ENCODE measurements at places on chromosomes 6 and 20. TPM values are rescaled to one million over a fixed set of nuclear protein-coding genes. Genes with fewer than 3 reads are reported as not detected.

DNA sequence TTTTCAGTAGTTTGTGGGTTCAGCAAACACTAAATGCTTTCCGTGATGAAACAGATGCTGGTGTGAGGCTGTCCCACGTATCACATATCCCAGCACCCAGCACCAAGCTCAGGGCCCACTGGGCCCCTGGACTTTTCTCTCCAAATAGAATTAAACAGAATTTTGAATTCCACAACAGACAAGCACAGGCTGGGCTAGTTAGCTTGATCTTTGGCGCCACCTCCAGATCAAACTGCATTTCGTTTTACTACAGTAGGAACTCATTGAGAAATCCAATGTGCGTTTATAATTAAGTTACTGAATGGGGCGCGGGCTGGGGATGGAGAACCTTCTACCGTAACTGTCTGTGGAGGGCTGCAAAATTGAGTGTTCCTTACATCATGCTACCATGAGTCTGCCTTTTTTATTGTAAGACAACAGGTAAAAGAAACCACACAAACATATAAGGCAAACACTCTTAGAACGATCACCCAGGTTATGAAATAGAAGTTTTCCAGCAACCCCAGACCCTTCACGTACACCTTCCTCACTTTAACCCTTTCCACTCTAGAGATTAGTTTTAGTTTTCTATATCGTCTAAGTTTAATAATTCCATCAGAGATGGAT, 107.8 kb downstream of the ZFP64 start:
- H3K36me3 ChIP-seq = peaks cover 42% of the 10 kb centered on the region
- no peak overlapping the region for H3K27ac ChIP-seq
- DNase-seq = no peak

GRCh38 chr6:11712760-11713159, 65.8 kb downstream of the ADTRP start:
- H3K36me3 ChIP-seq = no peaks in the 10 kb centered on the region
- H3K27ac ChIP-seq = no peak overlapping the region
- peaks cover 32% of the 10 kb centered on the region for H3K4me1 ChIP-seq
- no peak overlapping the region for H3K4me3 ChIP-seq
- no peaks in the 10 kb centered on the region for H3K27me3 ChIP-seq
- no peak for DNase-seq

The OTOR gene
- total RNA-seq = not detected

The C4A gene
- 12.3 TPM for total RNA-seq

DNA sequence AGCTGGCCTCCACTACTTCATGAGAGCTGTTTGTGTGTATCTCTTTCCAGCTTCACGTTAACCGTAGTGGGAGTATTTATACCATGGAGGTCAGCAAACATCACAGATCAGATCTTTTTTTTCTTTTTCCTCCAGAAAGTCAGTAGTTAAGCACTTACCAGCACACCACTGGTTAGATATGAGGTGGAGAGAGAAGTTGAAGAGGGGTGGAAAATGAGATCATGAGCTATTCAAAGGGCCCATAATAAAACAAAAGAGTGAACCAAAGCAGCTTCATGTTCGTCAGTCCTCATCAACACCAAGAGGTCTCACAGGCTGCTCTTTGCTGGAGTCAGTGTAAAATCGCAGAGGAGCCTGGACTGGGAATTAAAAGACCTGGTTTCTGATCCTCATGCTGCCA, 125.1 kb upstream of the SGK1 start:
- no peak for DNase-seq
- H3K4me3 ChIP-seq = no peak overlapping the region
- H3K4me1 ChIP-seq = peaks cover 9% of the 10 kb centered on the region
- H3K36me3 ChIP-seq = no peaks in the 10 kb centered on the region
- no peak overlapping the region for H3K27ac ChIP-seq

The STMN3 gene
- 34.1 TPM for total RNA-seq

DNA sequence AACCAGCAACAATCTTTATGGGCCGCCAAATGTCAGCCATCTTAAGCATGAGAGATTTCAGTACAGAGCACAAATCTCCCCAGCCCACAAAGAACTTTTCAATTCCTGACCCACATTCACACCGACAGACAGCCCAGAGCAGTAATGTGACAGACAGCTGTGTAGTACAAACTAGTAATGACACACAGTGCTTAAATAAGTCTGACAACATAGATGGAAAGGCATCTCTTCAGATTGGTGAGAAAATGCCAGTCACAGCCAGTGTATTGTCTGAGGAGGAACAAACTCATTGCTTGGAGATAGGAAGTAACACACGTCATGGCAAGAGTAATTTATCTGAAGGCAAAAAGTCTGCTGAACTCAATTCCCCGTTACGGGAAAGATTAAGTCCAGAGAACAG, 36.0 kb downstream of the KIZ start:
- no peaks in the 10 kb centered on the region for H3K4me1 ChIP-seq
- no peak overlapping the region for H3K27ac ChIP-seq
- H3K27me3 ChIP-seq = no peaks in the 10 kb centered on the region
- H3K4me3 ChIP-seq = no peak overlapping the region
- peaks cover 11% of the 10 kb centered on the region for H3K36me3 ChIP-seq

GRCh38 chr20:52118696-52119095, 72.9 kb downstream of the ZFP64 start:
- no peaks in the 10 kb centered on the region for H3K4me1 ChIP-seq
- no peaks in the 10 kb centered on the region for H3K27me3 ChIP-seq
- H3K36me3 ChIP-seq = peaks cover 23% of the 10 kb centered on the region
- no peak for DNase-seq
- no peak overlapping the region for H3K4me3 ChIP-seq

The GGTLC1 gene
- not detected for total RNA-seq

DNA sequence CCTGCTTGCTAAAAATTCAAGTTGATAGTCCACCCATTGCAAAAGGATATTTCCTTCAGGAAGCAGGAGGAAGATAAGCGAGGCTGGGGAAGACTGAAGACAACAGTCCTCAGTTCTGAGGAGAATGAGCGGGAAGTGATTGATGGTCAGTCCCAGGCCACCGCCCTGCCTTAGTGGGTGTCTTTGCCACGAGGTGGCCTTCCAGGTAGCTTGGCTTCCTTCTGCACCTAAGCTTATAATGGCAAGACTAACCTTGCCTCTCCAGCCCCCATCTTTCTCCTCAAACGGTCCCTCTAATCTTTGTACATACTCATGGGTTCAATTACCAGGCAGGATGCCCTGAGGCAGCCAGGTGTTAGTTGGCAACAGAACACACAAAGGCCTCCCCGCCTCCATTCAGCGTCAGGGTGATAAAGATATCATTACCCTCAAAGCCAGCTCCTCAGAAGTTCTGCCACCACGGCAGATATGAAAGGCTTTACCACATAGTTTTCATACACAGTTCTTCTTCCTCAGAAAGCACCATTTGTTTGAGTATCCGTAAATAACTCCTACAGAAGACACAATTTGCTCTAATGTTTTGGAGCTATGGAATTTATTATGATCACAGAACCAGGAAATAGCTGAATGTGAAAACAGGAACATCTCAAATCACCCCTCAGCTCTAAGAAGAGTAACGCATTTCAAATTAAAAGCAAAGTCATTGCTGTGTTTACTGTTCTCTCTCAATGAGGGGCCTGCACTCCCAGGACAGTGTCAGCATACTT, 249.4 kb downstream of the ATXN1 start:
- H3K4me3 ChIP-seq = no peak overlapping the region
- H3K36me3 ChIP-seq = no peaks in the 10 kb centered on the region
- H3K27ac ChIP-seq = peak overlapping the region; percentile 59
- no peak for DNase-seq
- peaks cover 36% of the 10 kb centered on the region for H3K4me1 ChIP-seq

GRCh38 chr6:18784794-18785193, 397.6 kb downstream of the RNF144B start:
- no peak for DNase-seq
- no peak overlapping the region for H3K27ac ChIP-seq
- H3K4me1 ChIP-seq = no peaks in the 10 kb centered on the region
- peaks cover 15% of the 10 kb centered on the region for H3K27me3 ChIP-seq
- H3K4me3 ChIP-seq = no peak overlapping the region
- no peaks in the 10 kb centered on the region for H3K36me3 ChIP-seq

- peaks cover 7% of the 10 kb centered on the region for H3K4me1 ChIP-seq
- no peak for DNase-seq
- no peaks in the 10 kb centered on the region for H3K27me3 ChIP-seq
- no peak overlapping the region for H3K4me3 ChIP-seq
- H3K36me3 ChIP-seq = peaks cover 43% of the 10 kb centered on the region
Observed at GRCh38 chr6:30641048-30641447, 5.9 kb upstream of the C6orf136 start.

DNA sequence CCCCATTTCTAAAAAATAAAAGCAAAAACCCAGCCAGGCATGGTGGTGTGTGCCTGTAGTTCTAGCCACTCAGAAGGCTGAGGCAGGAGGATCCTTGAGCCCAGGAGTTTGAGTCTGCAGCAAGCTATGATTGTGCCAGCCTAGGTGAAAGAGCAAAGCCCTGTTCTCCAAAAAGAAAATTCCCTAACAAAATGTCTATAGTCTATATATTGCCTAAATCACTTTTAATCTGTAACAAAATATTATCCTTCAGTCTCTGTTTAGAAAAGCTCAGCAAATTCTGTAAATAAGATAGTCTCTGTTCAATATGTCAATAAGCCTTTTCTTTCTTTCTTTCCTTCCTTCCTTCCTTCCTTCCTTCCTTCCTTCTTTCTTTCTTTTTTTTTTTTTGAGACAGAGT, 75.8 kb upstream of the ZFP64 start:
- H3K27ac ChIP-seq = no peak overlapping the region
- no peak overlapping the region for H3K4me3 ChIP-seq
- DNase-seq = no peak
- peaks cover 34% of the 10 kb centered on the region for H3K27me3 ChIP-seq
- peaks cover 26% of the 10 kb centered on the region for H3K4me1 ChIP-seq

GRCh38 chr6:140264431-140264830, 890.0 kb upstream of the CITED2 start:
- no peak overlapping the region for H3K27ac ChIP-seq
- no peaks in the 10 kb centered on the region for H3K4me1 ChIP-seq
- no peak for DNase-seq
- H3K36me3 ChIP-seq = peaks cover 3% of the 10 kb centered on the region
- H3K27me3 ChIP-seq = no peaks in the 10 kb centered on the region

DNA sequence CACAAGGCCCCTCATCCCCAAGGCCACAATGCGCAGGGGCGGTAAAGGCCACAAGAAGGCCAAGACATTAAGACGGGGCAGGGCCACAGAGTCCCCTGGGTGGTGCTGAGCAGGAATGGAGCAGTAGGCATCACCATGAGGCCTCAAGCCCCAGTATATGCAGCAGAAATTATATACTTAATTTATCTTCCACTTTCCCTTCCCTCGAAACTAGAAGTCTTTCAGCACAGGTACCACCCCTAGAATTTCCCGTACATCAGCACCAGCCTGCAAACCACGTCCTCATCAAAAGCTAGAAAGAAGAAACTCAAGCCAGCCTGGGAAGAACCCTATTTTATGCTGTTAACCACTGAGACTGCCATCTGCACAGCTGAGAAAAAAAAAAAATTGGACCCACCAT, 89.4 kb downstream of the PLG start:
- H3K36me3 ChIP-seq = no peaks in the 10 kb centered on the region
- no peak overlapping the region for H3K27ac ChIP-seq
- H3K4me1 ChIP-seq = peaks cover 18% of the 10 kb centered on the region
- no peak overlapping the region for H3K4me3 ChIP-seq
- no peaks in the 10 kb centered on the region for H3K27me3 ChIP-seq
- no peak for DNase-seq

GRCh38 chr6:63530182-63530581, 42.1 kb upstream of the LOC128125822 start:
- DNase-seq = no peak
- no peak overlapping the region for H3K27ac ChIP-seq
- no peaks in the 10 kb centered on the region for H3K36me3 ChIP-seq
- no peaks in the 10 kb centered on the region for H3K27me3 ChIP-seq
- no peak overlapping the region for H3K4me3 ChIP-seq

GRCh38 chr20:5153612-5154542, 27.1 kb downstream of the CDS2 start:
- DNase-seq = no peak
- no peaks in the 10 kb centered on the region for H3K36me3 ChIP-seq
- H3K4me1 ChIP-seq = peaks cover 26% of the 10 kb centered on the region
- no peak overlapping the region for H3K4me3 ChIP-seq
- H3K27ac ChIP-seq = peak overlapping the region; percentile 31

The SS18L1 gene
- 26.2 TPM for total RNA-seq

- peaks cover 31% of the 10 kb centered on the region for H3K4me1 ChIP-seq
- peaks cover 8% of the 10 kb centered on the region for H3K36me3 ChIP-seq
- H3K27ac ChIP-seq = no peak overlapping the region
- DNase-seq = no peak
- no peaks in the 10 kb centered on the region for H3K27me3 ChIP-seq
Observed at GRCh38 chr6:37919417-37920157, 100.1 kb downstream of the ZFAND3 start.

The VIP gene
- total RNA-seq = not detected

DNA sequence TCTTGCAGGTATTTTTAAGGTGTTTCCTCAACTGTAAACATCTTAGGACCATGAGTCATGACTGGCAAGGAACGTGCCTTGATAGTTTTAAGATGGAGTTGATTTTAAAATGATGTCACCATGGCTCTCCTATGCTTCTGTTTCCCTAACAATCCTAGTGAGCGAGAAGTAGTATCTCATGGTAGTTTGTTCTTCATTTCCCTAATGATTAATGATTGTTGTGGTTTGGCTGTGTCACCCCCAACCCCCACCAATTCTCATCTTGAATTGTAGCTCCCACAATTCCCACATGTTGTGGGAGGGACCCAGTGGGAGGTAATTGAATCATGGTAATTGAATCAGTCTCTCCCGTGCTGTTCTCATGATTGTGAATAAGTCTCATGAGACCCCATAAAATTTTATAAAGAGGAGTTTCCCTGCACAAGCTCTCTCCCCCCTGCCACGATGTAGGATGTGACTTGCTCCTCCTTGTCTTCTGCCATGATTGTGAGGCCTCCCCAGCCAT, 16.8 kb upstream of the BNIP5 start:
- no peak overlapping the region for H3K4me3 ChIP-seq
- H3K36me3 ChIP-seq = no peaks in the 10 kb centered on the region
- no peak overlapping the region for H3K27ac ChIP-seq
- H3K4me1 ChIP-seq = peaks cover 27% of the 10 kb centered on the region

- H3K4me3 ChIP-seq = no peak overlapping the region
- H3K36me3 ChIP-seq = no peaks in the 10 kb centered on the region
- DNase-seq = no peak
- H3K4me1 ChIP-seq = no peaks in the 10 kb centered on the region
- no peaks in the 10 kb centered on the region for H3K27me3 ChIP-seq
Observed at GRCh38 chr20:42110301-42110700, 492.1 kb upstream of the CHD6 start.
